ENCODE measurements at places on chromosomes 4 and X.

GRCh38 chrX:95764972-95765451 lies 919.6 kb upstream of the DIAPH2 start:
- DNase-seq = no peak

DNA sequence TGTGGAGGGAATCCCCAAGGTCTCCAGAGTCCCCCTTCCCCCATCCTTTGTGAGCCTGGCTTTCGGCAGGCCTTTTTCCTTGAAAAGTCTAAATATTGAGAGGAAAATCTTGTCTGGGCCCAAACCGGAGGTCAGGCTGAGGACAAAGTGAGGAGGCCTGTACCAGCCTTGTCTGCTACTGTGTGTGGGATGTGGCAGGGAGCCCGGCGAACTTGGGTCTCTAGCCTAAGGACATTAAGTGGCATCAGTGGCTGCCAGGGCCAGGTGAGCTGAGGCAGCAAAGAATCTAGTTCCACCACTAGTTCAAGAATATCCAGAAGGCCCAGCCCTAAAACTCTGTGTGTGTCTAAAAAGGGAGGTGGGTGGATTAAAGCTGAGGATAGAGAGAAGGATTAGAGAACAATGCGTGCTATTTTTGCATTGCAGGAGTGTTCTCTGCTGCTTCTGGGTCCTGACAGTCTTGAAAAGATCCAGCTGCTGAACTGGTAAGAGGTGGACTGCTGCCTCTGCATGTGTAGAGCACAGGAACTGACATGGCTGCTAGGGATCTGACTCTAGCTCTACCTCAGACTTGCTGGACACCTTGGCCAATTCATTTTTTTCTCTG lies 1.2 kb upstream of the AMER1 start:
- DNase-seq = no peak

DNA sequence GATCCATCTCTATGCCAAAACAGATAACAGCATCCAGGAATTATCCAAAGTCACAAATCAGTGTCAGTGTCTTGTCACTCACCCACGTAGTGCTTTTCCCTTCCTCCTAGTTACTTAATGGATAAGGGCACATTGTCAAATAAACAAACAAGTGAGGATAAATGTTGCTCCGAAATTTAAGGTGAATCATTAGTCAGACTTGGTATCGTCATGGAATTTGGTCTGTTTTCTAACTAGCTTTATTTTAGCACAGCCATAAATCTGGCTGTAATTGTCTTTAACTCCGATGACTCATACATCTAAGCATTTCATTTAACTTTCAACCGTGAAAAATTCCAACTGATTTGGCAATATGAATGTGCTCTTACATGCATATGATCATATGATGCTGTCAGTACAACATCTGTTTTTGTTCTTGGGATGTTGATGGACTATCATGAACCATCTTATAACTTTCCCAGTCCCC lies 83.3 kb downstream of the SNCA start:
- DNase-seq = no peak

GRCh38 chr4:85489273-85489981 lies 14.5 kb downstream of the ARHGAP24 start:
- DNase-seq = no peak

GRCh38 chr4:105956569-105956968 lies 61.3 kb downstream of the NPNT start:
- no peak for DNase-seq

DNA sequence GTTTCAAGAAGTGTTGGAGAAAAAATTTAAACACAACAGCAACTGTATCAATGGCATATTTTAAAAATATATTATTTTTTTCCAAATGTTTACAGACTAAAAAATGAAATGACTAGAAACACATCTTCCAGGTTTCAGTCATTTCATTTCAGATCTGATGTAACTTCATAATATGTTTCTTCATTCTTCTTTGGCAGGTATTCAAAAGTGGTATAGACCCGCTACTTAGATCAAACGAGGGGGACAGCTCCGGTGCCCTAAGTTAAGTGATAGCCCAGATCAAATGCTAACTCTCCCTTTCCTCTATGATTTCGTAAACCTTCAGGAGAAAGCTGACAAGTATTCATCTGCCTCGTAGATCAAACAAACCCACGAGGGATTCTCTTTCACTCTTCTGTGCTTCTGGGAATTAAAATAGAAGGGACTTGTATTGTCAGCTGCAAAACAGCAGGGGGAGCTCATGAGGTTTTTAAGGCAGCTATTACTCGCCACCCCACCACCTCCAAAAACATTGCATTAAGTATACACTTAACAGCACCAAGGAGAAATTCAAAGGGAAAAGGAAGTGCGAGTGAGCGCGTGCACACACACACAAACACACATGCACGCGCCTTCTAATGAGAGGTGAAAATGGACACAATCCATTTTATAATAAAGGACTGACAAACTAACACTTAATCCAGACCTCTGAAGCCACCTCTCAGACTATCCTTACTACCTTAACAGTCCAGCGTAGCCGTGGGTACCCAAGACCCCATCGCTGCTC lies 21.4 kb downstream of the HELT start:
- DNase-seq = no peak

DNA sequence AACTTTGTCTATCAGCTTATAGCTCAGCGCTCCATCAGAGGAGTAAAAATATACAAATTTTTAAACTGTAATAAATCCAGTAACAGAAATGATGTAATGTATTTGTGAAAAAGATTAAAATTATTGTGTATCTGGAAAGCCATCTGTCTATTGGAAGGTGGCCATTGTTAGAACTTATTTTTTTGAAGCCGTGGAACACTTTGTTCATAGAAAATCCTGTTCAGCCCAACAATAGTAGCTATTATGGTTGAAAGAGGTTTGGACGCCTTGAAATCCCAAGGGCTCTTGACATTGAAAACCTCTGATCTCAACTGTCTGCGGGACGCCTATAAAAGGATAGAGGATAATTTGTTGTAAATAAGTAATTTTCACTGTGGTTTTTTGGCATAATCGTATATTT lies 98.3 kb downstream of the RAPGEF2 start:
- no peak for DNase-seq

All from SW 1271 (cell line).